ENCODE measurements at places on chromosomes 3 and 15.

- DNase-seq = no peak
Observed at GRCh38 chr3:184022323-184022722, 4.6 kb upstream of the ABCC5 start.

- no peak for DNase-seq
Observed at GRCh38 chr15:49137861-49138260, 17.5 kb downstream of the COPS2 start.

DNA sequence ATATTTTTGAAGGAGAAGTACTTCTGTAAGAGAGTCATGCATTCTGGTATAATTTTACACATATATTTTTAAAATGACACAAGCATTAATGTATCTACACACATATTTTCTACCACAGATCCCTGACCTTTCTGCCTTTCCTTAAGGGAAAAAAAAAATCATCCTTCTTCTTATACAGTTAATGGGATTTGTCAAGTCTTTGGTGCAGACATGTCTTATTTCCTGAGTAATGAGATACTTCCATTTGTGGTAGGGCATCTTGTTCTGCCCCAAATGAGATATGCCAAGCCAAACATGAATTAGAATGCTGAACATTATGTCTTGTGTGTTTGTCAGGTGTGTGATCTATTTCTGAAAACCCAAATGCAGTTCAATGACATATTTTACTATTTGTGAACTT lies 329.9 kb downstream of the RBMS3 start:
- DNase-seq = no peak

- DNase-seq = peak; percentile 9
Observed at GRCh38 chr3:10387881-10388609, 67.1 kb upstream of the SEC13 start.

- DNase-seq = no peak
Observed at GRCh38 chr15:96102631-96103030, 227.9 kb upstream of the NR2F2 start.

DNA sequence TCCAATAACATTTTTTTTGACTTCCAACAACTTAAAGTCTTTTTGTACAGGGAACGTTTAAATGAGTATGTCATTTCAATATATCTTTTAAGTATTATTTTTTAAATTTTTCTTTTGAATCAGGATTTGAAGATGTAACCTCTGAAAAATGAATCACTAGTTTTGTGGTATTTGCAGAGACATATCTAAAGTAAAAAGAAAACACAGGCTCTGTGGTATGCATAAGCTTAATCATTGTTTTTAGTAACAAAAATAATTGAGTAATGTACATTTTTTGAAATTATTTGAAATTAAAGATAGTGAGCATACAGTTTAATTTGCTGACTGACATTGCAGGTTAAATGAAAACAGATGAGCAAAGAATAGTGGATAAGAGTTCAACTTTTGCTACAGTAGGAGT lies 531.3 kb downstream of the ROBO1 start:
- DNase-seq = no peak

DNA sequence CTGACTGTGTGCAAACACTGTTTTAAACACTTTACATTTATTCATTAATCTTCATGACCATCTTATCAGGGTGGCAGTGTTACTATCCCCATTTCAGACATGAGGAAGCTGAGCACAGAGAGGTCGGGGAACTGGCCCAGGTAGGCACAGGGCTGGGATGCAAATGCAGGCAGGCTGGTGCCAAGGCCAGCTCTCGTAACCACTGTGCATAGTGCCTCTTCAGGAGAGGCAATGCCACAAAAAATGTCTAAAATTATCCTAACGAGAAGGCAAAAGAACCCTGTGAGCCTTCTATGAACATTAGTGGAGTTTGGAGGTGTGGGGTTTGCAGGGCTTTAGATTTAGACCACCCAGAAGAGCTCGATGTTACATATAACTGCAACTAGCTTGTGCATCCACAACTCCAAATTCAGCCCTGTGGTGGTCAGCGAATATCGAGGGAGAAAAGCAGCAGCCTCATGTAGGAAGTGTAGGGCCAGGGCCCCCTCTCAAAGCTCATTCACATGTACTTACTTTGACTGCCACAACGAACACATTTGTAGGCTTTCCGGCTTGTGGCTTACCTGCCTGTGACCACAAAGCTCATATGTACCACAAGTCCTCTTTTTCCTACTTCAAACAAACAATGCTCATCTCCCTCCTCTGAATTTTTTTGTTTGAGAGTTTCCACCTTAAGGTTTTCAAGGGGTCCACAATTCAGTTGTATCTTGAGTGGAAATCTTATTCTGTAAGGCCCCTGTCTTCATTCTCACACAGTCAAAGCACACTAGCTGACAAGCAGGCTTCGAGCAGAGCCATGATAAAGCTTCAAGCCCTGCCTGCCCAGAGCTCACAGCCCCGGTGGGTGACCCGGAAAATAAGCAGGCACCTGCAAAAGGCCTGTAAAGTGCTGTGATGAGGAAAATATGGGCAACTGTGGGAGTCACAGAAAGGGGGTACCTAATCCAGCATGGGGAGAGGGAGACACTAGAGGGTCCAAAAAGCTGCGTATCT lies 722.9 kb upstream of the CFAP20DC start:
- DNase-seq = peak; percentile 62

GRCh38 chr3:30311781-30312180 lies 294.6 kb upstream of the TGFBR2 start:
- no peak for DNase-seq

GRCh38 chr3:88291486-88291885 lies 141.7 kb downstream of the C3orf38 start:
- no peak for DNase-seq
